ENCODE measurements at places on chromosomes 11 and 22.
A peak's percentile ranks its signal among the peaks of the same experiment; 100 is the strongest.

DNA sequence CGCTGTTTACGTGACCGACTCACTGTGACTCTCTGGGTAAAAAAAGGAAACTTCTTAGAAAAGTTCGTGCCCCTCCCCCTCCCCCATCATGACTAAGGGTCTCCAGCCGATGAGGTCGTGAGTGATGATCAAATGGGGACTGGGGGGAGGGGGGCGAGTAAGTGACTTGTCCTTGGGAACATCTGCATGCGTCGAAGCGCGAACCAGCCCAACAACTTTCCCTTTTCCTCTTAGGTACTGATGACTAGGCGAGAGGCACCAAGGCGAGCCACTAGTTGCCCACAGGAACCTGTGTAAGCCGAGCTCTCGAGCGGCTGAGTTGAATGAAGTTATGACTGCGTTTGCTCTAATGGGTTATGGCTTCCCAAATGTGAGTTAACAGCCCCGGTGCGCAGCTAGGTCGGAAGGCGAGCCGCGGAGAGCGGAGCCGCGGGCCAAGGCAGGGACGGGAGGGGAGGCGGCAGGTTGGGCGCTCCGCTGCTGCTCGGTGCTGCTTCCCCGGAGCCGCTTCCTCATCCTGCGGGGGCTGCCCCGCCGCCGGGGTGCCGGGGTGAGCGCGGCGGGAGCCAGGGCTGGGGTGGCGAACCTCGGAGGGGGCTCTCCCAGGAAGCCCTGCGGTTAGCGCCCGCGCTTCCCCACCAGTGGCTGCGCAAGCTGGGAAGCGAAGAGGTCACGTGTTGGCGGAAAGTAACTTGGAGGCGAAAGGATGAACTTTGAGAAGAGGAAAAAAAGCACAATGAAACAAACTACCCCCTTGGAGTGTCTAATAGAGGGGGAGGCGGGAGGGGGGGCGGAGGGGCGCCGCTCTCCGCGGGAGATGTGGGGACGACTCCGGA, 22.1 kb upstream of the BDNF start:
- DNase-seq = no peak

DNA sequence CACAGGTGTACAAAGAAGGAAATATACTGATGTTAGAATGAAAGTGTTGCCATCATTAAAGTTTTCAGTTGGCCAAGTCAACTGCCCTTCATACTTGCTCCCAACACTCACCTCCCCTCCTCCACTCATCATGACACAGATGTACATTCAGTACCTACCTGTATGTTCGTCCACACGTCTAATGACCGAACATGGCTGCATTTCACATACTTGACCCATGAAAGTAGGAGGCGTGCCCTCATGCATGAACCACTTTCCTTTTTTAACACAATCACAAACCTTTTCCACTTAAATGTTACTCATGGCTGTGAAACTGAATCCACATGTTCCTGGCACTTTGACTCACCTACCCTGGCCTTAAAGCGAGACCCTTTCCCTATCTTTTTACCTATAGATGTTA, 3.2 kb upstream of the BUD13 start:
- no peak for DNase-seq

- DNase-seq = no peak
These were observed 8.3 kb downstream of the CLCF1 start for GRCh38 chr11:67364783-67365722.

DNA sequence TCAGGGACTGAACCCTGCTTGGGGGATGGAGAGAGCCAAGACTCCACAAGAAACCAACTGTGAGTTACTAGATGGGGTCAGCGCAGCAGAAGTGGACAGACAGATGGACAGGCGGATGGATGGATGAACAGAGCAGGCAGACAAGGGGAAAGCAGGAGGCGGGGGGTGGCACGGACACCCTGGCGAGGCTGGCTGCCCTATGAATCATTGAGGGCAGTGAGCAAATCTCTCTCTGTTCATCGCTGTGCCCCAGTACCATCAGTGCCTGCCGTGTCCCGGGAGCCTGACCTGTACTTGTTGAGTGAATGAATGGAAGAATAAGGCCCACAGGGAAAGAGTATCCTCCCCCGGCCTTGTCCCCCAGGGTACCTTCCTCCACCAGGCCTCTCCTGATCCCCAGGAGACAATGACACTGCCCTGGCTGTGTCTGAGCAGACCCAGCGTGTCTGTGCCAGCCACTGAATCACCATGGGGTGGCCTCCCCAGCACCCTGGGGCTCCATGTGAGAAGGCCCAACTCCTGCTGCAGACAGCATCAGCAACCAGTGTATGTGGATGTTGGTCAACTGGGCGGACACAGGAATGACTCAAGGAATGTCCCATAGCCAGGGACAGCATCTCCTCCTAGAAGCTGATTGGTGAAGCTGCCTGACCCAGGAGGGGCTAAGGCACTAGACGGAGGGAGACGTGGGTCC, 5.1 kb upstream of the KLHL35 start:
- no peak for DNase-seq

- DNase-seq = no peak
These were observed 87.6 kb upstream of the LDLRAD3 start for GRCh38 chr11:35856259-35856658.

GRCh38 chr22:29382580-29383302, 5.6 kb downstream of the AP1B1 start:
- no peak for DNase-seq

DNA sequence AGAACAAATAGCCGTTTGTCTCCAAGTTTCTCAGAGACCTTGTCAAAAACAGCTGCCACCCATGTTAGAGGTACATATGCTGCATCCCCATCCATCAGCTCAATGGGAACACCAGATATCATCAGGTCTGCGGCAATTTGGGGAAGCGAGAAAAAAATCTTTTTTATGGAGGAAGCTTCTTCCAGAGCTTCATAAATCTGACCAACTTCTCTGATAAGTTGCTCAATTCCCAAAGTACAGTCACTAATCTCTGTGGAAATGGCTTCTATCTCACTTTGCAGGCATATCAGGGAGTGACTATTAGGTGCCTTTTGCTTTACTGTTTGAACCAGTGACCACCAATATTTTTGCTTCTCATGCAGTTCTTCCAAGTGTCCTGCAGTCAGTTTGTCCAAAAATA, 34.3 kb upstream of the MRPL17 start:
- DNase-seq = no peak

- no peak for DNase-seq
These were observed 17.7 kb downstream of the CBL start for GRCh38 chr11:119223856-119224255.

DNA sequence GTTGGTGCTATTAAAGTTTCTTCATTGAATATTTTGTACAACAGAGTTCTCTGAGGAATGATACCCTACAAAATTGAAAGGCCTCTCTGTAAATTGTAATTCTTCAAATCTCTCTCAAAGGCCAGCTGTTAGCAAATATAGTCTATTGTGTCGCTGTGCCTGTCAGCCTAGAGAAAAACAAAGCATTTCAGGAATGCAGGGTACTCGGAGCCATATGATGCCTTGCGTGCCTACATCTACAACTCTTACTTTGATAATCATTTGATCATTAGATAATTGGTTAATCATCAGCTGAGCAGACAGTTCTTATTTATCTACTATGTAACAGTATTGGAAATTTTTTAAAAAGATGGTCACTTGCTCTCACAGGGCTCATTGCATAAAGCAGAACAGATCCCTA, 67.3 kb downstream of the RNF169 start:
- no peak for DNase-seq

- no peak for DNase-seq
These were observed 19.7 kb downstream of the ATG16L2 start for GRCh38 chr11:72833811-72834493.

GRCh38 chr11:31973172-31973571, 117.7 kb upstream of the RCN1 start:
- no peak for DNase-seq

DNA sequence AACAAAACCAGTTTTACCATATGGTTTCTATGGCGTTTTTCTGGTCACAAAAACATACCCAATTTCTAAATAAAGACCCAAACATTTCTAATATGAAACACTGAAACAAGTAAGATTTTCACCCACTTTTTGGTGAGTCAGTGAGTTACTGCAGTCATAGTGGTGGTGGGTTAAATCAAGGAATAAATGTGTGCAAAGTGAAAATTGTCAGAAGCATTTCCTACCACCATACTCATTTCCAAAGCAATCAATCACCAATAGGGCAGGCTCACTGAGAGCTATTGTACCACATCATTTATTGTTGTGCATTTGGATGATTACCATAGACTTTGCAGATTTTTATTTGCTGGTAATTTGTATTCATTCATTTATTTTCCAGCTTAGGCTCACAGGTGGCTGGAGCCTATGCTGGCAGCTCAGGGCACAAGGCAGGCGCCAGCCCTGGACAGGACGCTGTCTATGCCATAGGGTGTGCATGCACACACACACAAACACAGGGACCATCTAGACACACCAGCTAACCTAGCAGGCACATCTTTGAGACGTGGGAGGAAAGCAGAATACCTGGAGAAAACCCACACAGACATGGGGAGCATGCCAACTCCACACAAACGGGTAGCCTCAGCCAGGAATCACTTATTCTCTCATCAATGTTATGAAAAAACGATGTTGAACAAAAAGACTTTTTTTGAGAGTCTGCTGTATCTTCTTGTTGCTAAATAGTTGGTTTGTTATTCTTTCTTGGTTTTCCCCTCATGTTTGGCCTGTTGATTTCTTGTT, 5.1 kb downstream of the FAM118B start:
- DNase-seq = no peak

- no peak for DNase-seq
These were observed 35.9 kb upstream of the TTC12 start for GRCh38 chr11:113278481-113278880.

DNA sequence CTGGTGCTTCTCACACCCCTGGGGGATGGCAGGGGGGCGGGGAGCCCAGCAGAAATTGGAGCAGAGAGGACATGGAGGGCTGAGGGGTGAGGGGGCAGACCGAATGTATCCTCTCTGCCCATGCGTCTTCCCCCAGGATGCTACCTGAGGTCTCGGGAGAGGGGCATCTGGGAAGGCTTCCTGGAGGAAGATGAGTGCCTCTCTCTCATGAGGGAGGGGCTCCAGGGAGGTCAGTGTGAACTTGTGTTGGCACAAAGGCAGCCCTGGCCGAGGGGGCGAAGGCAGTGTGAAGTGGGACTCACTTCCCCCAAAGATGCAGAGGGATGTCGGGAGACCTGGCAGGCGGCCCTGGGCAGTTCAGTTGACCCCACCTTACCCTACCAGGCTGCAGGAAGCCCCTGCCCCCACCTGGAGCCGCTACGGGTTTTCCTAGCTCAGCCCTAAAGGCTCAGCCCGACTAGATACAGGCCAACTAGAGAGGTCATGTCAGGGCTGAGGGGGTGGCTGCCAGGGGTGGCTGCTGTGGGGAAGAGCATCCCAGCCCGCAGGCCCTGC, 10.4 kb downstream of the ASCL2 start:
- DNase-seq = no peak

DNA sequence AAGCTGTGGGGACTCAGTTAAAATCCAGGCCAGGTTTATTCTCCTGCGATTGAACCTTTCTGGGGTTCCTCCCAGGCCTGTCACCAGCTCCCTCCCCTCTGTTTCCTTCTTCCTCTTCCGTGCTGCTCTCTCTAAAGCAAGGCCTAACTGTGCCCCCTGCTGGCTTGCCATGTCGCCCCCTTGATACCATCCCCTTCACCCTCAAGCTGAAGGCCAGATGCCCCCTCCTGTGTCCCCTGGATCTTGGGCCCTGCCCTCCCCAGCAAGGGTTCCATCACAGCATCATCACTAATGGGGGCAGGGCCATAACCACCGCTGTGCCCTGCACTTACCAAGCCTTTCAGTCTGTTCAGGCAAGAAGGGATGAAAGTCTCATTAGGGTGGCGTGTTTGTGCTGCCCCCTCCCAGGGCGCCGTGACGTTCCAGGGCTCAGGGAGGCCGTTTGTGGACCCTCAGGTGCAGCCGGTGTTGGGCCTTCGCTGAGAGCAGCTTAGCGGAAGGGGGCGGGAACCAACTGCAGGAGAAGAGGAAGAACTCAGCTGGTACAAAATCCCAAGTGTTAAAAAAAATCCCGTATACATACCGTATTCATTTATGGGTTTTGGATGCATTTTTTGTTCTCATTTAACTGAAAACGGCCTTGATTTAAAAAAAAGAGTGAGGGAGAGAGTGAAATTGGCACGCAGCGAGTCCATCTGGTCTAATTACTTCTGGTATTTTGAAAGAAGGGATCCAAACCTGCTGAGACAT, 69.9 kb downstream of the MPPED1 start:
- peak; percentile 67 for DNase-seq

- DNase-seq = no peak
These were observed 422.3 kb downstream of the SOX6 start for GRCh38 chr11:15933886-15934625.

- DNase-seq = no peak
These were observed 20.0 kb upstream of the TUB start for GRCh38 chr11:8060801-8061554.

- DNase-seq = no peak
These were observed 64.6 kb downstream of the PANX1 start for GRCh38 chr11:94193288-94193687.

GRCh38 chr22:28023036-28023435, 104.0 kb upstream of the PITPNB start:
- no peak for DNase-seq

DNA sequence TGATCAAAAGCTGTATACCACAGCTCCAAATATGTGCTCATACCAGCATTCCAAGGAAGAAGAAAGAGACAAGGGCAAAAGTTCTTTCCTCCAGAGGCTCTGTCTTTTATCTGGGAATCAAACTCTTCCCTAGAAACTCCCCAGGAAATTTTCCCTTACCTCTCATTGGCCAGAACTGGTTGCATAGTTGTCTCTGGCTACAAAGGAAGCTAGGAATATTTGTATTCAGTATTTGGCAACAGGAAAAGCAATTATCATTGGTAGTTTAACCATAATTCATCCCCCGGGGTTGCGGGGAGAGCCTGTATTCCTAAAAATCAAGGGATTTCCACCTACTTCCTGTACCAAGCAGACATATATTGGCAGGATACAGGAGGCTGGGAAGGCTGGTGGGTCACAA, 10.5 kb upstream of the ZFTA start:
- DNase-seq = no peak

DNA sequence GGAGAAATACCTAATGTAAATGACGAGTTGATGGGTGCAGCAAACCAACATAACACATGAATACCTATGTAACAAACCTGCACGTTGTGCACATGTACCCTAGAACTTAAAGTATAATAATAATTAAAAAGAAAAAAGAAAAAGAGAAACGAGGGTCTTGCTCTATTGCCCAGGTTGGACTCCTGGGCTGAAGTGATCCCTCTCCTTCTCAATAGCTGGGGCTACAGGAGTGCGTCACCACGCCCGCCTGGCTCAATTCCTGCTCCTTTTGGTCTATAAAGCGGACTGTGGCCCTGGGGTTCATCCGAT, 521 bp upstream of the PTS start:
- DNase-seq = no peak

DNA sequence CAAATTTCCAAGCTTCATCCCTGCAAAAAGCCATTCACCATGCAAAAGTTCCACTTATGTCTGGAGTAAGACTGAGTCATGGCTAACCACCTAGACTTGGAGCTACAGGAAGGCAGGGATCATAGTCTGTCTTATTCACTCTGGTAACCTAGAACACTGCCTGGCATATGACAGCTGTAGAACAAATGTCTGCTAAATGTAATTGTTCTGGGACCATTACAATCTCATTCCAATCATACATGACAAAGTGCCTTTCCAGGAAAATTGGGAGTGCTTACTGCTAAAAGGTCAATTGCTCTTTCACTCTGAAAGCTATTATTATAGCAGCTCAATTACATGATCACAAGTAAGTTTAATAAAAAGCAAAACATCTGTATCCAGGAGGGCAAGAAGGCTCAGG, 99.1 kb upstream of the CHRM4 start:
- DNase-seq = no peak

Measured in KG1 (cell line).